Activated naive CD8-positive, alpha-beta T cell treated with anti-CD3 and anti-CD28 coated beads, Interleukin-2, amount 10 ng/mL, durations not matched to agents 7 days and 5 days (primary cell): ENCODE measurements at places on chromosomes 1 and 21.

GRCh38 chr1:200351425-200351824 is 58.4 kb downstream of the ZNF281 start:
- DNase-seq = no peak

- DNase-seq = peak; percentile 79
These were observed at the start of gene NEGR1 for GRCh38 chr1:72282271-72283021. Gene NEGR1 (minus strand): TSS chr1:72282539.

- no peak for DNase-seq
These were observed 22.2 kb upstream of the SLC5A9 start for GRCh38 chr1:48200166-48200900.

DNA sequence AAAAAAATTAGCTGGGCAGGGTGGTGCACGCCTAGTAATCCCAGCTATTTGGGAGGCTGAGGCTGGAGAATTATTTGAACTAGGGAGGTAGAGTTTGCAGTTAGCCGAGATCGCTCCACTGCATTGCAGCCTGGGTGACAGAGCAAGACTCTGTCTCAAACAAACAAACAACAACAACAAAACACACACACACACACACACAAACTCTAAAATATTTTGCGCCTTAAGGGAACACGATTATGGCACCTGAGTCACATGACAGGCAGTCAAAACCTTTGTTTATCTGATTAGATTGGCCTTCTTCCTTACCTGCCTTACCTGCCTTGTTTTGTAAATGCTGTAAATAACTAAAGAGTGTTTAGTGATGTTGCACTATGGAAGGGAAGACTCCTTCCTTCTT is 20.6 kb upstream of the WNT2B start:
- DNase-seq = no peak

GRCh38 chr1:19319196-19319595 is 7.1 kb downstream of the SLC66A1 start:
- no peak for DNase-seq

- DNase-seq = no peak
These were observed 4.4 kb downstream of the PACC1 start for GRCh38 chr1:212410231-212410820.

DNA sequence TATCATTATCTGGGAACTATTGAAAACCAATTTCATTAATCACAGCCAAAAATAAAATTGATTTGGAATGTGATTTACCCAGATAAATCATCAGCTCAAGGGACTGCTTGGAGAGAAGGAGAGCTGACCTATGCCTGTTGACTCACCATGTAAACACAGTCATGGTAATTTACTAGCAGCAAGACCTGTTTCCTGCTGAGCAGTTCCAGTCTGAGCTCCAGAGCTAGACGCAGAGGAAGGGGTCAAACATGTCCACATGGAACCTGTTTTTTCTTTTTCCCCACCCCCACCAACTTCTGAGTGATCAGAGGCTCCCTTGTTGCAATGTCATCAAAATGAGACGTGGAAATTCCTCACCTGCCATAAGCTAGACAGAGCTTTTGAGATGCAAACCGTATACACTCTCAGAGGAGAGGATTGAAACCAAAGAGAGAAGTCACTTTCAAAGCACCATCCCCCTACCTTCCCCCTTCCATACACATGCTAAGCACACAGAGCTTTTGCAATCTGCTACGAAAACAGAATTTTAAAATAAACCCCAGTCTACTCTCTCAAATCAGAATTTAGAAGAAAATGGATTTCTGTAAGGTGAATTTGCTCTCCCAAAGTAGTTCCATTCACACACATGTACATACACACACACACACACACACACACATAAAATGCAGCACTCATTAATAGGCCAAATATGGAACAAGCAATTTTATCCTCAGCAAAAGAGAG is 55.9 kb upstream of the PTGFRN start:
- no peak for DNase-seq

DNA sequence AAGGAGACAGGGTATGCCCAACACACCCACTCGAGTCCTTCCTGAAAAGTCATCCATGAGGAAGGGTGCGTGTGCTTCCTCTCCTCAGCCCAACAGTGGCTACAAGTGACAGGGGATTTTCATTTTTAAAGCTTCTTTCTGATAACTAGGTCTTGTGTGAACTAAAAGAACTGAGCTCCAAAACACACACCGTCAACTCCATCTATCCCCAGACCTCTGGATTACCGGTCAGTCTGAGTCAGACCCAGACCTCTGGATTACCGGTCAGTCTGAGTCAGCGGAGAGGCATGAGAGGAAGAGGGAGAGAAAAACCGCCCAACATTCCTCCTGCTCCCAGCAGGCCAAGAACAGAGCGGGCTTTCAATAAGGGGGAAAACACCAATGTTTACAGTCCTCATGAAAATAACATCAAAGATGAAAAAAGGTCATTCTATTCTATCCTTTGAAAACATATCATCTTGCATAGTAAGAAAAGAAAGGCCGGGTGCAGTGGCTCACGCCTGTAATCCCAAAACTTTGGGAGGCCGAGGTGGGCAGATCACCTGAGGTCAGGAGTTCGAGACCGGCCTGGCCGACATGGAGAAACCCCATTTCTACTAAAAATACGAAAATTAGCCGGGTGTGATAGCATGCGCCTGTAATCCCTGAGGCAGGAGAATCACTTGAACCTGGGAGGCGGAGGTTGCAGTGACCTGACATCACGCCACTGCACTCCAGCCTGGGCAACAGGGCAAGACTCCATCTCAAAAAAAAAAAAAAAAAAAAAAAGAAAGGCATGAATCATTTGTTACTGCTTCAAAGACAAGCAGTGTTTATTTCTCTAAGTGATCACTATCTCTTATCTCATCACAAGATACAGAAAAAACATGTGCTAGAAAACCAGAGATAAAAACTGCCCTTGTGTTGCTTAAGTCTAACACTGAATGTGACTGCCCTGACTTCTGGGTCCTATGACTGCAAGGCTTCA is 3.4 kb downstream of the PTTG1IP start:
- no peak for DNase-seq

DNA sequence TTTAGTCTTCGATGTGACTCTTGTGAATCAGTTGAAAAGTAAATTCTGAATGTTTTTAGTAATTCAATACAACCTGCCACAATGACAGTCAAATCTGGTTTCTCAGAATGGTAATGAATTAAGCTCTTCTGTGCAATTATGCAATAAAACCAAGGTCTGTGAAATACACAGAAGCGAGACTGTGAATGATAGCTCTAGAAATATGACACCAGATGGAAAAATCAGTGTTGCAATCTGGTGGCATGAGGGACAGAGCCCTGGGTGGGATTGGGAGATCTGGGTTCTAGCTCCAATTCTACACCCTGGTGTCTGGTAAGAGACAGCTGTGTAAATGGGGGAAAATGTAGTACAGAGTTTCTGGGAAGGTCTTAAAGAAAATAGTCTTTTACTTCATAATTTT is 586.4 kb upstream of the ZRANB2 start:
- no peak for DNase-seq

GRCh38 chr1:178912597-178912996 is 41.7 kb upstream of the ANGPTL1 start:
- no peak for DNase-seq

- DNase-seq = no peak
These were observed 3.7 kb downstream of the RSBN1 start for GRCh38 chr1:113808450-113809195.

DNA sequence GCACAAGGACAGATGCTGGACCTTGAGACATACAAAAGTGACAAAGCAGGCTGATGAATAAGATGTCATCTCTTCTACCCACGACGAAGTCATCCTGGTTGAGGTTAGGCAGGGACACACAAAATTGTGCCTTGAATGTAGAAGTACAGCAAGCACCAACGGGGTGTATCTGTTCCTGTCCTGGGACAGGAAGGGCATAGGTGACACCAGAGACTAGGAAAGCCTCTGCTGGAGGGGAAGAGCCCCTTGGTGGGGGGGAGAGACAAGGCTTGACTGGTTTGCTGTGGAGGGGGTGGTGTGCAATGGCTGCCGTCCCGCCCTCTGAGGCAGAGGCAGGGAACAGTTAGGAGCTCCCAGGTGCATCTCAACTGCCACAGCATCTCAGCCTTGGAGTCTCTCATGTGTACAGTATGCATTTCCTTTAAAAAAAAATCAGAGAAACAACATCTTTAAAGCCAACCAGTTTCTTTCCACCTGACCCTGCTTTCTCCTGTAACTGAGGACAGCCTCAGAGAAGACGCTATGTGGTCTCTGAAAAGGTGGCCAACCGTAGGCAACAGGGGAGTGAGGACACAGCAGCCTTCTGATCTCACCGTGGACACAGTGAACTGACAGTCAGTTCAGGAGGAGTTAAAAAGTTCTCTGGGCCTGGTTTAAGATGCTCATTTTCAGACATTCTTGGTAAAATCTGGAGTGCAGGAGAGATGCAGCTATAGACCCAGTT is 17.7 kb upstream of the GFI1 start:
- no peak for DNase-seq

DNA sequence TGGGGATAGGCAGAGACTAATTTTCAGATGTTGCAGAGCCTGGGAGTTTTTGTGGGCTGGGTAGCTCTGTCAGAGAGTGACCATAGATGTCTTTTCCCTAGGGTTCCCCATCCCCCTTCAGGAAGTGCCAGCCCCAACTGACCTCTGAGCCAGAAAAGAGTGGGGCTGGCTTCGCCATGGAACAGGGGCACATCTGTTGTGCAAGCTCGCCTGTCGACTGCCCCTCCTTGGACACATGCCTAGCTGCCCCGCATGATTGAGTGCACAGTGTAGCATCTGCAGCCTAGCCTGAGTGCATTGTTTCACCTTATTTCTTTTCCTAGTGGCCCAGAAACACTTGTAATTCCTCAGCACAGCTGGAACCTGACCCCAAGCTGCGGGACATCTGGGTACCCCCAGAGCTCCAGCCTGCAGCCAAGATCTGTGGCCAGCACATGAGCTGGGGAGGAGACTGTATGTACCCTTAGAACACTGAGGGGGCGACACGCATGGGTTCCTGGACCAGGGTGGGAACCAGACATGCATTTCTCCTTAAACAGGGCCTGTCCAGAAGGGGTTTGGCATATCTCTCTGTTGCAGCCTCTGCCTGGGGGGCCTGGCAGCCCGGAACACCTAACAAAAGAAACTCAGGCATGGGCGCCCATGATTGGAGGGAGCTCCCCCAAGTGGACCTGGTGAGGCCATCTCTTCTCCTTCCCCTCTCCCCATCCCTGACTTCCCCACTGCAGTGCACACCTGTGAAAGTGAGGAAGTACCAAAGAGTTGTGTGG is 55.2 kb downstream of the SYT14 start:
- DNase-seq = no peak

GRCh38 chr1:22914633-22915217 is 57.9 kb downstream of the LACTBL1 start:
- DNase-seq = no peak

GRCh38 chr1:8731162-8731561 is 86.3 kb downstream of the RERE start:
- no peak for DNase-seq

GRCh38 chr1:220592714-220593113 is 64.8 kb downstream of the MARK1 start:
- DNase-seq = no peak

DNA sequence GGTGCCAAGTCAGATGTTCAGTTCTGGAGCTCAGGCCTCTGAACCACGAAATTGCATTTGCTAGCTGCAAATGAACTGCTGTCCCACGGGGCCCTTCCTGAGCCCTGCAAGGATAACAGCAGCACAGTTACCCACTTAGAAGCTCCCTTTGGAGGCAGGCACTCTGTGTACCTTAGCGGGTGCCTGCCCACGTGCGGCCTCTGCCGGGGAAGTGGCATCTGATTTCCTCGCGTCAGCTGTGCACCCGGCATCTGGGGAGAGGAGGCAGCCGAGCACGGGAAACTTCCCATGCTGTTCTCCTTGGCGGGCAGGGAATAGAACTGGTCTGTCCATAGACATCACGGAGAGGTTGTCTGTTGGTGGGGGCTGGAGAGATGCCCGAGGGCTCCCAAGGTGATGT is 148.0 kb upstream of the C1orf174 start:
- no peak for DNase-seq

- DNase-seq = no peak
These were observed 2.2 kb downstream of the CLIC6 start for GRCh38 chr21:34670962-34671348.

DNA sequence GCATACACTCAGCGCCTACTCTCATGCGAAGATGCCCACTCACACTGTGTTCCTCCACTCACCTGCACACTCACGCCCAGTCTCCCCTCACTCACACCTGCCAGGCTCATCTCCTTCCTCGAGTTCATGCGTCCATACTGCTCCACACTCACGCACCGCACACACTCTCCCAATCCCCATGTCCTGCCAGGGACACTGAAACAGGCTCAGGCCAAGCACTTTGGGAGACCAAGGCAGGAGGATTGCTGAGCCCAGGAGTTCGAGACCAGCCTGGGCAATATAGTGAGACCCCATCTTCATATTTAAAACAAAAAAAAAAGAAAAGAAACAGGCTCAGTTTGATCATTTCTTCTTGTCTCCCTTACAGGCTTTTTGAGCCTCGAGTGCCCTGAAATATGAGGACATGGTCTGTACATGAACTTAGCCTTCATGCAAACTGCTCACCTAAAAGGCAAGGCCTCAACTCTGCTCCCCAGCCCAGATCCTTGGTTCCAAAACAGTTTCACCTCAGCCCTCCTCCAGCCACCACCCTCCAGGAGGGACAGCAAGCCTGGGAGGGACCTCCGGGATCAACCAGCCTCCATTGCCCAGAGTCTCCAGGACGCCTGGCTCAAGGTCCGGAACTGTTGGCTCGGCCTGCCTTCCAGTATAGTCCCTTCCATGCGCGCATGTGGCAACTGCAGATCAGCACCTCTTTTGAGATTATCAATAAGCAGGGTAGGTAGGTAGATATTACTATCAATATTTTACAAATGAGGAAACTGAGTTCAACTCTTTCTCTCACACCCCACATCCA is 2.4 kb upstream of the PTAFR start:
- DNase-seq = no peak

DNA sequence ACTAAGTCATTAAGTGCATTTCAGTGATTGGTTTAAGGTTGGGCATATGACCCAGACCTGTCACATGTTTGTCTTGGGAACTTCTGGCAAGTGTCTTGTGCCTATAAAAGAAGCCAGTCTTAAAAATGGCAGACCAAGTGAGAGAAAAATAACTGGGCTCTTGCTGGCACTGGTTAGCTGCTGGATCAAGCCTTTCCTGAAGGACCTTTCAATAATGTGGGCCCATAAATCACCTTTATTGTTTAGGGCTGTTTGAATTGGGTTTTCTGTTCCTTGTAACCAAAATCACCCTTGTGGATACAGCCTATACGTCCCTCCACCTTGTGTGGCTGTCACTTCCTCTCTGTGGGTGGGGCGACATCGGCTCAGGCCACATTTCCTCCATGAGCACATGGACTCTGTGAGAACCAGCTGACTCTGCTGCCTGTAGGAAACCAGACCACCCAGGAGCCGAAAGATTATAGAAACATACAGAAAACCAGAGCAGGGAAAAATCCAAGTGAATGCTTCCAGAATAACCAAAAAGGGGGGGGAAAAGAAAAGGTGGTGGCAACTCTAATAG is 25.6 kb upstream of the WNT4 start:
- no peak for DNase-seq

- DNase-seq = no peak
These were observed 43.6 kb downstream of the PBX1 start for GRCh38 chr1:164602480-164603093.

DNA sequence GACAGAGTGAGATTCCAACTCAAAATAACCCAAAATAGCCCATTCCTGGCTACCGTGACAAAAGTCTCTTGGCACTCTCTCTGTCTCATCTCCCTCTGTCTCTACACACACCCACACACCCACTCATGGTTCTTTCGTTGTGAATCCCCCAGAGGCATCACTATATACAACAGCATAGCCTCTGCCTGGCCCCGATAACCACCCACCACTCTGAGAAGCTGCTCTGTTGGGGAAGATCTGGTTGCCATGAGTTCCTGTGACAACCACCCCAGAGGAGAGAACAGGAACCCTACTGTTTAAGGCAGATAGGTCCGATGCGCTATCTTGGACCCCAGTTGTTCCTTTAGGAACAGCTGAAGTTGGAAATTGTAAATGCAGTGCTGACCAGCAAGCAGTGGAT is 70.4 kb upstream of the LYST start:
- DNase-seq = no peak
